ENCODE measurements at places on chromosomes 7 and 10. TPM values are rescaled to one million over a fixed set of nuclear protein-coding genes. Genes with fewer than 3 reads are reported as not detected.
A peak's percentile ranks its signal among the peaks of the same experiment; 100 is the strongest.

- peak; percentile 48 for DNase-seq
Observed at GRCh38 chr10:95742485-95742884, 13.5 kb upstream of the ENTPD1 start.

DNA sequence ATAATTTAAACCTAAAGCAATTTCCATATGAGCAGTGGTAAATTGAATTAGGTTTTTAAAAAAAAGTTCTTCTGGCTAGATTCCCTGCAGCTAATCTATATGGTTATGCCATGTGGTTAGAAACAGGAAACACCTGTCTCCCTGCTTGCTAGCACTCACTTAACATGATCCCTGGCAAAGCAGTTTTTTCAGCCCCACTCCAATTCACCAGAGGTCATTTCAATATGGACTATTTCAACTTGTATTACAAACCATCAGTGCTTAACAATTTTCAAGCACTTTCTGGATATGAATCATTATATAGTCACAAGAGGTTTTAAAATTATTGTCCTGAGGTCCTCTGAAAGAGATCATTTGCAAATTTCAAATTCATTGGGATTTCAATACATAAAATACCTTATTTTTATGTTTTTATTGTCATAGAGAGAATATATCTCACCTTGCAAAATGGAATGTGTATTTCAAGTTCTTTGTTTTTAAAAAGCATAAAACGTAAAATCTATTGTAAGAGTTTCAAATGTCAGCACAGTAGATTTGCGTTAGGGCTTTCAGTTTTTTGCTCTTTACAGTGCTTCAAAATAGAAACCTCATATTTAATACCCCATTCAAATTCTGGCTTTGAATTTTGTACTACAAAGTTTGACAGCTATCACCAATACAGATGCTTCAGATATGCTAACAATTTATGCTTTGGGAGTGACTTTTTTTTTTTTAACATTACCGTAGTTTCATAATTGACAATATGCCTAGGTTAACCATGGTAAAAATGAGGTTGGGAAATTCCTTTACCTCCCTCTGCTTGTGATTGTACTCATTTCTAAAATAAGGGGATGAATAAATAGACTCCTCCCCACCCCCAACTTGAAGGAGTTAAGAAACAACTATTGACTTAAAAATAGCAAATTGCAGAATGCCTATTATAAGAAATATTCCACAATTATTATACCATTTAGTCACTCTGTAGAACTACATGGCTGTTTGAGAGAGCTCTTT is 117.5 kb upstream of the HGF start:
- no peak for DNase-seq

DNA sequence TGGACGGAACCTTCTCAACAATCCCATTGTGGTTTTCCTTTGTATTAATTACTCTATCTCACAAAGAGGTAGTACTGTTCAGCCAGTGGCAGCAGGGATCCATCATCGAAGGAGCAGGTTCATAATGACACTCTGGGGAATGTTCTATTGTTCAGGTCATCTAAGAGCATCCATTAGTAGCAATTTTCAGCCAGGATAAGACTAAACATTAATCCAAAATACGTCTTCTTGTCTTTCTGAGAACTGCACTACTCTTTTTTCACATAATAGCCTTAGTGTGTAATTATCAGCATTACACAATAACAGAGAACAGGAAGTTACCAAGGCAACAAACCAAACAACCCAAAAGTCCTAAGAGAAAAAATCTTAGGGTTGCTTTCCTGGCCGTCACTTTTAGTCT is 259.5 kb upstream of the VWC2 start:
- DNase-seq: no peak

- DNase-seq: no peak
Observed at GRCh38 chr10:13987446-13987845, 343.3 kb downstream of the FRMD4A start.

GRCh38 chr7:150733482-150734095 is 3.6 kb upstream of the GIMAP5 start:
- DNase-seq: no peak

DNA sequence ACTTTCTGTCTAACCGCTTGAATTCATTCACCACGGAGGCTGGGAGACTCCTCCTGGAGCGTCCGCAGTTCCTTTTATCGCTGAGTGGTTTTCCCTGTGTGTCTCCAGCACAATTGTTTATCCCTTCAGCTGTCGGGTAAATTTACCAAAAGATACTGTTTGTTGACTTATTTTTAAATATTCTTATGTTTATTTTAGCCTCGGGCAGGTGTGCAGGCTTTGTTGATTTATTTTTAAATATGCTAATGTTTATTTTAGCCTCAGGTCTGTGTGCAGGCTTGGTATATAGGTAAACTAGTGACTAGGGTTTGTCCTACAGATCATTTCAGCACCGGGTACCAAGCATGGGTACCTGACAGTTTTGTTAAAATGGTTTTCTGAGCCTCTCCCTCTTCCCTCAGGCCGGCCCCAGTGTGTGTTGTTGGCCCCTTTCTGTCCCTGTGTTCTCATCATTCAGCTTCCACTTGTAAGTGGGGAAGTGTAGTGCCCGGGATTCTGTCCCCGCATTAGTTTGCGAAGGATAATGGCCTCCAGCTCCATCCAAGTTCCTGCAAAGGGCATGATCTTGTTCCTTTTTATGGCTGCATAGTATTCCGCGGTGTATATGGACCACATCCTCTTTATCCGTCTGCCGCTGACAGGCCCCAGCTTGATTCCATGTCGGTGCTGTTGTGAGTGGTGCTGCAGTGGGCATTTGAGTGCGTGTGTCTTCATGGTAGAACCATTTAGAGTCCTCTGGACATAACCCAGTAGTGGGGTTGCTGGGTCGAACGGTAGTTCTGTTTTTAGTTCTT is 5.3 kb downstream of the GET4 start:
- no peak for DNase-seq

GRCh38 chr10:35213699-35214098 is 87.1 kb downstream of the CREM start:
- no peak for DNase-seq

Gene PIP
- not detected for polyA plus RNA-seq

Gene BMPER
- polyA plus RNA-seq: 29.1 TPM
